ENCODE measurements at places on chromosomes 7 and 10.

DNA sequence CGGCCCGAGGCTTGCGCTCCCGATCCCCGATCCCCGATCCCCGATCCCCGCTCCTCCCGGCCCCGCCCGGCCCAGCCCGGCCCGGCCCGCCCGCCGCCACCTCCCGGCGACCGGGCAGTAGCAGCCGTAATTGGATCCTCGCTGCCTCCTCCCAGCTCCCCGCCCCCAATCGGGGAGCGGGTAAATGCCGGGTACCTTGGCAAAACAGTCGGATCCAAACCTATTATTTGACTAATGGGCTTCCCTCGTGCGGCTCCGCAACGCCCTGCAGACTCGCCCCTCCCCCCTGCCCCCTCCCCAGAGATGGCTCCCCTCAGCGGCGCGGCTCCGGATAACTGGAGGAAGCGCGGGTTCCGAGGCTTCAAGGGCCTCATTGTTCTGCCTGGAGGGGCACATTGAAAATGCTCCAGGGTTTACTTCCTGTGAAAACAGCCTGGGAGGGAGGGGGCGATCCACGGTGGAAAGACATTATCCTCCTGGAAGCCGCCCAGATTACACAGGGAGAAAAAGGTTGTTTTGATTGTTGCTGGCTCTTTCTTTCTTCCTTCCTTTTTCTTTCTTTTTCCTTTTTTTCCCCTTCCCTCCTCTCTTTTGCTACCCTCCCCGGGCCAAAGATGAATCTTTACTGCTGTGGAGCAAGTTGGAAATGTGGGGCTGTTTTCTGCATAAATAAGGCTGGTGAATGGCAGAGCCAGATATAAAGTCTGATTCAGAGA is 94.7 kb upstream of the ZMIZ1 start:
- no peak for DNase-seq

- no peak for DNase-seq
Observed at GRCh38 chr10:132489704-132490534, 47.7 kb upstream of the INPP5A start.

GRCh38 chr7:154696556-154696955 is 306.4 kb downstream of the PAXIP1 start:
- no peak for DNase-seq

- DNase-seq, result no peak
Observed at GRCh38 chr7:142957723-142958122, 4.4 kb downstream of the KEL start.

- DNase-seq, result no peak
Observed at GRCh38 chr7:69907720-69908119, 309.4 kb downstream of the AUTS2 start.

GRCh38 chr7:81624021-81624592 is 145.7 kb downstream of the HGF start:
- DNase-seq, result no peak

- no peak for DNase-seq
Observed at GRCh38 chr7:139041378-139042085, 5.7 kb upstream of the ZC3HAV1L start.

DNA sequence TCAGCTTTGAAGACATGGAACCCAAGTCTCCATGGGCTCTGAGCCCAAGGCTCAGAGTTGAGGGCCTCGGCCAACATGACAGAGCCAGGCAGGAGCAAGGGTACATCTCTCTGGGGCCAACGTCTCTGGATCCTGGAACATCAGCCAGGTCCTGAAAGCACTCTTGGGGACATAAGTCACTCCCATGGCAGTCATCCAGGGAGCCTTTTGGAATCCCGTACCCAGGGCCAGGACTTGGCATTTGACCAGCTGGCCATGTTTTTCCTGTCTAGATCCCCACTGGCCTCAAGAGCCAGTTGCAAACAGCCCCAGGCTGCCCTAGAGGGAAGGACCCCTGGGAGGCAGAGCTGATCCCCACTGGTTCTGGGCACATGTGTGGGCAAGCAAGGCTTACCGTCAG is 4.3 kb upstream of the CXCL12 start:
- DNase-seq, result no peak

GRCh38 chr10:68496072-68496471 is 24.3 kb upstream of the DNA2 start:
- DNase-seq, result no peak

- no peak for DNase-seq
Observed at GRCh38 chr7:22481726-22482125, 18.3 kb downstream of the STEAP1B start.

DNA sequence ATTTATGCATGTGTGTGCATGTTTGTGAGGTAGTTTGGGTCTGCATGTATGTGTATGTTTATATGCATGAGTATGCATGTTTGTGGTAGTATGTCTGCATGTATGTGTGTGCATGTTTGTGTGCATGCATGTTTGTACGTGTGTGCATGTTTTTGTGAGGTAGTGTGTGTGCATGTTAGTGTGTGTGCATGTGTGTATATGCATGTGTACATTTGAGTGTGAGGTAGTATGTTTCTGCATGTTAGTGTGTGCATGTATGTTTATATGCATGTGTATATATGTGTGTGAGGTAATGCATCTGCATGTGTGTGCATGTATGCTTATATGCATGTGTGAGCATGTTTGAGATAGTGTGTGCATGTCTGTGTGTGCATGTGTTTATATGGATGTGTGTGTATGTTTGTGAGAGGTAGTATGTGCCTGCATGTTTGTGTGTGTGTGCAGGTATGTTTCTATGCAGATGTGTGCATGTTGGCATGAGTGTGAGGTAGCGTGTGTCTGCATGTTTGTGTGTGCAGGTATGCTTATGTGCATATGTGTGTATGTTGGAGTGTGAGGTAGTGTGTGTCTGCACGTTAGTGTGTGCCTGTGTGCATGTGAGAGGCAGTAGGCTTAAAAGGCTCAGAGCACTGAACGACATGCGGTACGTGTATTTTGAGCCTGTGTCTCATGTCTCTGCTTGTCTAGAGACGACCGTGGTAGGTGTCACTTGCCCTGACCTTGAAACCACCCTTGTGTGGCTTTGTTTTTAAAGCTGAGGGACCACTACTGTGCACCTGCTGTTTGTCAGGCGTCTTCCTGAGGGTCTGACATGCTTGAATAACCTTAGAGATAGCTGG is 43.7 kb downstream of the PFKP start:
- no peak for DNase-seq

DNA sequence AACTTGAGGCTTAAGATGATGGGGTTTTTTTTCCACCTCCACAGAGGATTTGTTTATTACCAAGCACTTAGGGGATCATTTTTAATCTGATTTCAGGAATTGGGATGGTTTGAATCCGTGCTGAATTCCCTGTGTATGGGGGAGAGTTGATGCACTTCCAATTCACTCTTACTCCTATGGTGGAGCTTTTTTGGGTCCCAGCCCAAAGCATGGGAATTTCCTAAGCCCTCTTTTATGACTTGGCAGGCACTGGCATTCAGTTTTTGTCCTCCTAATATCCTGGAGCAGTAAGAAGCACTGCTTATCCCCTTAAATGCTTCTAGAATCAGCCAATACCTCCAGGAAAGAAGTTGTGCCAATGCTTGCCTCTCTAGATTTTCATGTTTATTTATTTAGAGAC is 78.7 kb downstream of the HYCC1 start:
- DNase-seq, result no peak

DNA sequence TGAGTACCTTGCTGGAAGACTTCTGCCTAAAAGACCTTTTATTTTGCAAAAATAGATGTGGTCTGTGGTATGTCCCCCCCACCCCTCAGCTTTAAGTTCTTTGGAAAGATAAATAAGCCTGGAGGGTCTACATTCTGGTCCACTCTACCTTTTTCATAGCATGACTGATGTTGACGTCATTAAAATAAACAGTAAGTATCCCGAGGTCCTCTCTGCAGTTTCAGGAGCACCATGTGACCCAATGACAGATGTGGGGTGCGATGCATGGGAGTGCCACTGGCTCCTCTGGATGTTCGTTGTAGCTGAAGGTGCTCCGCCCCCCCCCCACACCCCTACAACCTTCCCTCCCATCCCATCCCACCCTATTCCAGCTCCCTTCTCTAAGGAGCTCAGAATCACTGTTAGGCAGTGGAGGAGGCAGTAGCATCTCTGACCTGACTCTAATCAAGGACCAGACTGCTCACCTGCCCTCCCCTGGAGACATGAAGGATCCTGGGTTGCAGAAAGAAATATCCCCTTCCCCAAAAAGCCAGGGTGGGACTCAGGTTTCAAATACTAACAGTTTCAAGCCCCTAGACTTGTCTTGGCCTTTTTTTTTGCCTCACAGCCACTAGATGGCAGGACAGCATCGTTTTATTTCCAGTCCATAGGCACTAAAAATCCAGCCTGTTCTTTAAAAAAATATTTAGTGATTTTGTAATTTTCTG is 25.1 kb downstream of the CASP7 start:
- DNase-seq, result peak; percentile 31

- no peak for DNase-seq
Observed at GRCh38 chr10:50551894-50552293, 71.9 kb downstream of the SGMS1 start.

- DNase-seq, result no peak
Observed at GRCh38 chr10:6737080-6737641, 157.1 kb upstream of the PRKCQ start.

- no peak for DNase-seq
Observed at GRCh38 chr7:17830206-17830605, 110.1 kb downstream of the SNX13 start.

DNA sequence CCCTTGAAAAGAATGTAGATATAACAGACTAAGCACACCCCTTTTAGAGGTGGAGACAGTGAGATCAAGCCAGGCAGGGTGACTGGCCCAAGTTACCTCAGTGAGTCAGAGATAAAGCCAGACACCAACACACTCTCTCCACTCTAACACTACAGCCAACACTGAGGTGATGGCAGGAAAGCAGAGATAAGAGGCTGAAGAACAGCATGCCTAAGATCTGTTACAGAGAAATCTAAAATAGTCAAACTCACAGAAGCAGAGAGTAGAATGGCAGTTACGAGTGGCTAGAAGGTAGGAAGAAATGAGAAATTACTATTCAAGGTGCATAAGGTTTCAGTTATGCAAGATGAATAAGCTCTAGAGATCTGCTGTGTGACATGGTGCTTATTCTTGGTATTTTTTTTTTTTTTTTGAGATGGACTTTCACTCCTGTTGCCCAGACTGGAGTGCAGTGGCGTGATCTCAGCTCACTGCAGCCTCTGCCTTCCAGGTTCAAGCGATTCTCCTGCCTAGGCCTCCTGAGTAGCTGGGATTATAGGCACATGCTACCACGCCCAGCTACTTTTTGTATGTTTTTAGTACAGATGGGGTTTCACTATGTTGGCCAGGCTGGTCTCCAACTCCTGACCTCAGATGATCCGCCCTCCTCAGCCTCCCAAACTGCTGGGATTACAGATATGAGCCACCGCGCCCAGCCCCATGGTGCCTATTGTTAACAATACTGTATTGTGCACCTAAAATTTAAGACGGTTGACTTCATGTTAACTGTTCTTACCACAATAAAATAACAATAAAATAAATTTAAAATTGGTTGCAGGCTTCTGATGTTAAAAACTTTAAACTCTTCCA is 28.7 kb downstream of the ICA1 start:
- no peak for DNase-seq

GRCh38 chr10:47412177-47412730 is 28.2 kb upstream of the ZNF488 start:
- no peak for DNase-seq

DNA sequence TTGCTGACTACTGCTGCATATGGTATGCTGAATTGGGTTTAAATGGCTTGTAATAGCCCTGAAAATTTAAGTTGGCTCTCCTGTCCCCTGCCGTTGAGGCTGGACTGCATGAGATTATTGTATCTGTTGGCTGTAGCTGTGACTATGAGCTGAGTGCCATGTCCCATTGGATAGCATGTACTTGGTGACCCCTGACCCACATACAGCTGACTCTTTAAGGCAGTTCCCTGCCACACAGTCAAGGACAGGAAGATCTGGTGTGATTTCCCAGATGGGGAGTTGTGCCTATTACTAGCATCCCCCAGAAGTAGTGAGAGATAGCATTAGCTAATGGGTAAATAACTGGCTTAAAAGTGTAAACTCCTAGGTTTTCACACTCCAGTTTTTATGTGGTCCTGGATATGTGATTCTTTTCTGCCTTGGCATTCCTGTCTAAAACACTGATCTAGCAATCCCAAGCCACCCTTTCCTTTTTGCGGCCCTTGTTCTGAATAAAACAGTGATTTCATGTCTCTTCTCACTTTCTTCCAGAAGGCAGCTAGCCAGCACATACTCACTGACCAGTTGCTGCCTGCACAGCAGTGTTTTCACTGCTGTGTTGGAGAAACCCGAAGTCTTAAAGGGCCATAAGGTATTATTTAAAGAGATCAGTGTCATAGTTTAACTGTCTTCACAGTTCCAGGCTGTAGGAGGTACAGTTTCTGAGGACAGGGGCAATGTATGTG is 35.9 kb downstream of the LRRC4 start:
- no peak for DNase-seq

GRCh38 chr7:146728611-146729010 is 612.0 kb downstream of the CNTNAP2 start:
- no peak for DNase-seq

- no peak for DNase-seq
Observed at GRCh38 chr7:149225106-149225505, 14.3 kb upstream of the ZNF212 start.

DNA sequence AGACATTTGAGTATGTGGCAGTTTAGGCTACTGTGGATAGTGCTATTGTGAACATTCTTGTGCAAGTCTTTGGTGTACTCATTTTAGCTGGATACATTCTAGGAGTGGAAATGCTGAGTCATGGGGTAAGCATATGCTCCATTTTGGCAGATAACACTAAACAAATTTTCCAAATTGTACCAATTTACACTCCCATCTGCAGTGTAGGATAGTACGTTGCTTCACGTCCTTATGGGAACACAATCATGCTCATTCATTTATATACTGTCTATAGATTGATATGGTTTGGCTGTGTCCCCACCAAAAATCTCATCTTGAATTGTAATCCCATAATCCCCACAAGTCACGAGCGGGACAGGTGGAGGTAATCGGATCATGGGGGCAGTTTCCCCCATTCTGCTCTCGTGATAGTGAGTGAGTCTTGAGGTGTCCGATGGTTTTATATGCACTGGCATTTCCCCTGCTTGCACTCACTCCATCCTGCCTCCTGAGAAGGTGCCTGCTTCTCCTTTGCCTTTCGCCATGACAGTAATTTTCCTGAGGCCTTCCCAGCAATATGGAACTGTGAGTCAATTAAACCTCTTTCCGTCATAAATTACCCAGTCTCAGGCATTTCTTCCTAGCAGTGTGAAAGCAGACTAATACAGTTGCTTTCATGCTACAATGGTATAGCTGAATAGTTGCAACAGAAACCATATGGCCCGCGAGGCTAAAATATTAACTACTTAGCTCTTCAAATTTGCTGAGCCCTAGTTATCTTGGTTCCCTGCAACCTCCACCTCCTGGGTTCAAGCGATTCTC is 25.6 kb downstream of the RNF216 start:
- no peak for DNase-seq

Measured in CD4-positive, alpha-beta T cell treated with Interleukin-1 beta for 1 hour (primary cell).